ENCODE measurements at places on chromosomes 11 and 22. TPM values are rescaled to one million over a fixed set of nuclear protein-coding genes. Genes with fewer than 3 reads are reported as not detected.

GRCh38 chr11:11427542-11427941 lies 74.5 kb upstream of the CSNK2A3 start:
- no peak for DNase-seq

- DNase-seq: no peak
Observed at GRCh38 chr11:64764040-64764611, 4.4 kb upstream of the PYGM start.

GRCh38 chr22:45006964-45007390 lies 2.8 kb downstream of the PHF21B start:
- no peak for DNase-seq

The SERGEF gene
- 17.6 TPM for total RNA-seq

GRCh38 chr22:41550952-41551491 lies 6.8 kb upstream of the POLR3H start:
- DNase-seq: no peak

GRCh38 chr11:6219359-6219758 lies 14.0 kb downstream of the C11orf42 start:
- peak; percentile 89 for DNase-seq

DNA sequence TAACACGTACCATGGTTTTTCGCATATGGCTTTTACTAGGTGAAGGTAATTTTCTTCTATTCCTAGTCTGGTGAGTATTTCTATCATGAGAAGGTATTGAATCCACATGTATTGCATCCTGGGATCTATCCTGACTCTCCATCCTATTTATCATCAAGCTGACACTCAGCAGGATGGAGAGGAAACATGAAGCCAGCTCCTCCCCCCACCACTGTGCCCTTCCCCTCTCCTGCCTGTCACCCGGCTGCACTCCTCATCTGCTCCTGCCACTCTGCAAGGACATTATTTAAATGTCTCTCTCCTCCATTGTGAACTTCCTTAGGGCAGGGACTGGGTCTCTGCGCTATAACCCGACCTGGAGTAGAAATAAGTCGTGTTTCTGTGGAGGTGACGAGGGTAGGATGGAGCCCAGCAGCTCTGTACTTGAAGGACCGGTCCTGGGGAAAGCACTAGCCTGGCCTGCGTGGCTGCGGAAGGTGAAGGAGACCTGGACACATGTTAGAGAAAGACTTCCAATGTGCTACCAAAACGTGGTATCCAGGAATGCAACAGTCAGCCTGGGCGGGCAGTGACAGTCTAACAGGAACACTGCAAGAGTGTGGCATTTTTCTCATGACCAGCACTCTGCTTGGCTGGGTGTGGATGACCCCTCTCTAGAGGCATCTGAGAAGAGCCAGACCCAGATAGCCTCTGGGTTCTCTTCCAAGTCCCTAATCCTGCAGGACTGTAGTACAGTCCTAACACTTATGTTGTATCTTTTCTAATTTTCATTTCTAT lies 111.2 kb downstream of the MICAL3 start:
- DNase-seq: no peak

The NCF4 gene
- total RNA-seq: not detected

- no peak for DNase-seq
Observed at GRCh38 chr11:20474176-20474881, 86.8 kb downstream of the PRMT3 start.

GRCh38 chr11:3207526-3208189 lies 11.0 kb downstream of the MRGPRG start:
- DNase-seq: no peak

- DNase-seq: no peak
Observed at GRCh38 chr11:78034623-78035022, 11.5 kb upstream of the KCTD14 start.

GRCh38 chr22:20957102-20957682 lies 9.9 kb upstream of the AIFM3 start:
- DNase-seq: no peak

DNA sequence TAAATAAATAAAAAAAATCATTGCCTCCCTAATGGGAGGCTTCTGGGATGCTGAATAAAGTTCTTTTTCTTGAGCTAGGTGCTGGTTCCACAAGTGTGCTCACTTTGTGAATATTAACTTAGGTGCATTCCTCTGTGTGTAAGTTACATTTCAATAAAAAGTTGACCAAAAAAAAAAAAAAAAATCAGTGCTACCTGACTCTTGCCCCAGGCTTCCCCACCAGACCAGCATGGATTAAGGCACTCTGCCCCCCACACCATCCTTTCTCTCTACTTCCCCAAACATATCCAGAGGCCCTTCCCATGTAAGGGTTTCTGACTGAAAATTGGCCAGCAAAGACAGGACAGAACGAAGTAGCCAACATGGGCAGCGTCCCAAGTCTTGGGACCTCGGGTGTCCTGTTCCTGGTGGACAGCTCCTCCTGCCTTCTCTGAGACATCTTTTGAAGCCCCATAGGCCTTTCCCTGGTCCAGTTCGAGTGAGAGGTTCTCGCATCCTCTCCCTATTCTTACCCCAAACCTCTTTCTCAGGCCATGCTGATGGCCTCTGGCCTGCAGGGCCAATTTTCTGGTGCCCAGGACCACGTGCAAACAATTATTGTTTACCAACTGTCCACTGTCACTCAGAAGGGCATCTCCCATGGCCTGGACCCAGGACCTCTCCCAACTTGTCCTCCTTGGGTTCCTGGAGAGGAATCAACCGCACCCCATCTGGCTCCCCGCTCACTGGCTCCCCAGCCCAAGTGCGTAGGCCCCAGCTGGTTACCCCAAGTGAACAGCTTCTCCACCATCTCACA lies 14.9 kb upstream of the KCTD14 start:
- no peak for DNase-seq

The CSF2RB gene
- total RNA-seq: 0.31 TPM

The RFPL2 gene
- total RNA-seq: 0.25 TPM

DNA sequence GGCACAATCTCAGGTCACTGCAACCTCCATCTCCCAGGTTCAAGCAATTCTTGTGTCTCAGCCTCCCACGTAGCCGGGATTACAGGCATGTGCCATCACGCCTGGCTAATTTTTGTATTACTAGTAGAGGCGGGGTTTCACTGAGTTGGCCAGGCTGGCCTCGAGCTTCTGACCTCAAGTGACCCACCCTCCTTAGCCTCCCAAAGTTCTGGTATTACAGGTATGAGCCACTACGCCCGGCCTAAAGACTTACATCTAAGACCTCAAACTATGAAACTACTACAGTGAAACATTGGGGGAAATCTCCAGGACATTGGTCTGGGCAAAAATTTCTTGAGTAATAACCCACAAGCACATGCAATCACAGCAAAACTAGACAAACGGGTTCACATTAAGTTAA lies 13.8 kb upstream of the FAM181B start:
- DNase-seq: no peak

The FERMT3 gene
- total RNA-seq: 1.6 TPM

The OR4C12 gene
- total RNA-seq: not detected

- no peak for DNase-seq
Observed at GRCh38 chr11:134512061-134512460, 100.0 kb upstream of the B3GAT1 start.

- DNase-seq: no peak
Observed at GRCh38 chr22:41638124-41638523, 17.0 kb downstream of the XRCC6 start.

- DNase-seq: no peak
Observed at GRCh38 chr11:61940466-61940865, 9.7 kb upstream of the BEST1 start.

- DNase-seq: no peak
Observed at GRCh38 chr11:69880826-69881445, 61.7 kb upstream of the FGF3 start.

DNA sequence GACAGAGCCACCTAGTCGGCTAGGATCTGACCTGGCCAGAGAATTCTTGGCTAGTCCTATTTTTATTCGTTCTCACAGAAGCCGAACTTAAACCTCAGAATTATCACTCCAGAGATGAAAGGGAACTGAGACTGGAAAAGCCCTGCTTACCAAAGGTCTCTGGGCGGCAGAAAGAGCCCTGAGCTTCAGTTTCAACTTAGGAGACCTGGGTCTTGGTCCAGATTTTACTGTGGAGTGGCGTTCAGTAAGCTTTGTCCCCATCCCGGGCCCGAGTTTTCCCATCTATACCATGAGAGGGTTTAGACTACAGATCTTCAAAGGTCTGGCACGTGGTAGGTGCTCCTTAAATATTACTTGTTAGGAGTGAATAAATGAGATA lies 516 bp downstream of the NEU3 start:
- no peak for DNase-seq

GRCh38 chr11:86408845-86409244 lies 34.2 kb downstream of the CCDC81 start:
- DNase-seq: no peak

GRCh38 chr11:26929806-26930517 lies 64.0 kb upstream of the FIBIN start:
- no peak for DNase-seq

- DNase-seq: peak; percentile 57
Observed at GRCh38 chr11:18105802-18106574, at the start of gene SAAL1. TSS of gene SAAL1 (minus strand) at chr11:18106082. CDS start at chr11:18106041, 41 bp downstream.

DNA sequence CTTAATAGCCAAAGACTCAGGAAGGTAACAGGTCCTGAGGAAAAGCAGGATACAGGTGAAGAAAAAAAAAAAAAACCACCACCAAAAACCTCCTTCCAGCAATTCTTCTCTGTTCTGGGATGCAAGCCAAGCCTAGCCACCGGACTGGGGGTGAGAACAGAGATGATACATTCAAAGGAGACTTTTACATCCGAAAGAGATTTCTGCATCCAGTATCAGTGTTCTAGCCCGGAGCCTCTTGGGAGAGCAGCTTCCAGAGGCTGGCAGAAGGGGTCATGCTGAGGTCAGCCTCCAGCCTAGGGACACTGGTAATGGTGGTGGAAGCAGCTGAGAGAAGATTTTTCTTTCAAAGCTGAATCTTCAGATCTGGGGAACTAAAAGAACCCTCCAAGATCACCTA lies 76.2 kb downstream of the KCNC1 start:
- peak; percentile 39 for DNase-seq

The ENTHD1 gene
- total RNA-seq: not detected

- no peak for DNase-seq
Observed at GRCh38 chr11:64803846-64804345, 882 bp upstream of the MAP4K2 start.

- DNase-seq: peak; percentile 51
Observed at GRCh38 chr11:11848891-11849746, 7.3 kb downstream of the USP47 start.

The SPTBN2 gene
- total RNA-seq: 18.2 TPM

DNA sequence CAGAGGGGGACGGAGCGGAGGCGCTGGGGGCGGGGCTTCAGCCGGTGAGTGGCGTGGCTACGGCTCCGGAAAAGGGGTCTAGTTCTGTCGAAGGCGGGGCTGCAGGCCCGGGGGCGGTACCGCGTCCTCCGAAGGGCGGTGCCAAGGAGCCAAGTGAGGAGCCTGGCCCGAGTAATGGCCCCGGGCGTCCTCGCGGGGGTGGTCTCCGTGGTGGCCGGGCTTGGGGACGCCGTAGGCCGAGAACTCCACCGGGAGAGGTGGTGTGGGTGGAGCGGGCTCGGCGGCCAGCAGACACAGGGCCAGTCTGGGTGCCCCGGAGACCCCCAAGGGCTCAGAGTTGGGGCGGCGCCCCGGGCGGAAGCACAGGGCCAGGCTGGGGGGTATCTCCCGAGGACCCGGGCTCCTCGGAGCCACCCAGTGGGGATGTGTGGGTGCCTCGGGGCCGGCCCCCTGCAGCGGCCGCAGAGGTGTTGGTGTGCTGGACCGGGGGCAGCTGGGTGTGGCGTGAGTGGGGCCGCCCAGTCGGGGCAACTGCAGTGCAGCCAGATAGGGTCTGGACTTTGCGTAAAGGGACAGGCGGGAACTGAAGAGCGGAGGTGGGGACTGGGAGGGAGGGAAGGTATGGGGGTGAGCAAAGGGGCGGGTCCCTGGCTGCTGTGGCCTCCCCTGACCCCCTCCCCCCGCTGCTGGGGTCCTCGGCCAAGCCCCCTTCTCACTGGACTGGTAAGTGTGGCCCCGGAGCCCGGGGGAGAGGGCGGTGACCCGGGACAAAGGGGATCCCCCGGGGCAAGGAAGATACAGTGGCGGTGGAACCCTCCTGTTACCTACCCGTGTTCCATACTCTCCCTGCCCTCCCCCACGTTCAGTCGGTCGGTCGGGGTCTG lies 838 bp downstream of the FKBP2 start:
- DNase-seq: peak; percentile 94

The LRP4 gene
- total RNA-seq: 19.0 TPM

- DNase-seq: peak; percentile 24
Observed at GRCh38 chr22:19631899-19632667, 82.2 kb upstream of the SEPTIN5 start.

- no peak for DNase-seq
Observed at GRCh38 chr11:44870181-44870580, 80.5 kb downstream of the TP53I11 start.

DNA sequence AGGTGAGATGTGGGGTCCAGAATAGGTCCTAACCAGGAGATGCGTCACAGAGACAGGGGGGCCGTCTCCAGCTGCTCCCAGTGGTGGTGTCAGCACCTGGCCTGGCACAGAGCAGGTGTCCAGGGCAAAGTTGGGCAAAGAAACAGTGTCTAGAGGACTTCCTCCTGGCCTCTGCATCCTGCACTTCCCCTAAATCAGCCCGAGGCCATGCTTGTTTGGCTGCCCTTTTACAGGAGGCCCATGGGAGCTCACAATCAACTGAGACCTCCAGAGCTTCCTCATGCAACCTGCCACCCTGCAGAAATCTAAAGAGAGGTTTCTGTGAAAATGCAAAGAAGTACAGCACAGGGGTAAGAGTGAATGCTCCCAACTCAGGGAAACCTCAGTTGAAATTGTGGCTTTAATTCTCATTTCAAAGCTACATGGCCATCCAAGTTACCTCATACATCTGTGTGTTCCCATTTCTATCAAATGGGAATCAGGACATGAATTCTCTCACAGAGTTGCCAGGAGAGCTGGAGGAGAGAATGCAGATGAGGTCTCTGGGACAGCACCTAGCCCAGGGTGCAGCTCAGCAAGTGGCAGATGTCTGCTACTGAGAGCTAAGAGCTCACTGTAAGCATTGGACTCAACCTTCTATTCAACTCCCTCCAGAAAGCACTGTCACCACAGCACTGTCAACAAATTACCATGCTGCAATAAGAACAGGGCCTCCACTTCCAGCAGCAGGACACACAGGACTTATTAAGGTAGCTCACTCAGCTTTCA lies 32.6 kb downstream of the TCIRG1 start:
- no peak for DNase-seq

The EFEMP2 gene
- total RNA-seq: 97.3 TPM

The MS4A13 gene
- not detected for total RNA-seq

DNA sequence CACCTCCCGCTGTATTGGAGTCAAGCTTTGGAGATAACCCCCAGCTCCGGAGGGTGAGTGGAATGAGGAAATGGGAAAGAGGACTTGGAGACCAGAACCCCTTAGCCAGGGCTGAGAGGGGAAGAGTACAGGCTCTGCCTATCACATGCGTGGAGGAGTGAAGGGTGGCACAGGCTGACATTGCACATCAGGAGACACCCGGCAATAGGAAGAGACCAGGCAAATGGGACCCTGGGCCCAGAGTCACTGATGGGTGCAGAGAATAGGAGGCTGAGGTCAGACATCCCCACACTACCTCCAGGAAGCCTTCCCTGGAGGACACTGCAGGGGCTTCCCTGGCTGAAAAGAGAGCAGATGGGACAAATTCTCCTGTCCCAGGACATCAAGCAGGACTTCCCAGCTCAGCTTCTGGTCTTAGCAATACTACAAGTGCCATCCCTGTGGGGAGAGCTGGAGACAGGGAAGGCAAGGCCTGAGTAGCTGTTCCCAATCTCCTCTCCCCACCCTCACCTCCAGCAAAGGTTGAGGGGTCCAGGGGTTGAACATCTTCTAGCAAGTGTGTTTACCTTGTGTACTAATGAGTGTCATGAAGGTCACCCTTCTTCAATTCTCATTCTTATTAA lies 160.7 kb downstream of the BUD13 start:
- no peak for DNase-seq

The TH gene
- not detected for total RNA-seq

The MOV10L1 gene
- 0.62 TPM for total RNA-seq
